ENCODE measurements at places on chromosomes 4 and X.

DNA sequence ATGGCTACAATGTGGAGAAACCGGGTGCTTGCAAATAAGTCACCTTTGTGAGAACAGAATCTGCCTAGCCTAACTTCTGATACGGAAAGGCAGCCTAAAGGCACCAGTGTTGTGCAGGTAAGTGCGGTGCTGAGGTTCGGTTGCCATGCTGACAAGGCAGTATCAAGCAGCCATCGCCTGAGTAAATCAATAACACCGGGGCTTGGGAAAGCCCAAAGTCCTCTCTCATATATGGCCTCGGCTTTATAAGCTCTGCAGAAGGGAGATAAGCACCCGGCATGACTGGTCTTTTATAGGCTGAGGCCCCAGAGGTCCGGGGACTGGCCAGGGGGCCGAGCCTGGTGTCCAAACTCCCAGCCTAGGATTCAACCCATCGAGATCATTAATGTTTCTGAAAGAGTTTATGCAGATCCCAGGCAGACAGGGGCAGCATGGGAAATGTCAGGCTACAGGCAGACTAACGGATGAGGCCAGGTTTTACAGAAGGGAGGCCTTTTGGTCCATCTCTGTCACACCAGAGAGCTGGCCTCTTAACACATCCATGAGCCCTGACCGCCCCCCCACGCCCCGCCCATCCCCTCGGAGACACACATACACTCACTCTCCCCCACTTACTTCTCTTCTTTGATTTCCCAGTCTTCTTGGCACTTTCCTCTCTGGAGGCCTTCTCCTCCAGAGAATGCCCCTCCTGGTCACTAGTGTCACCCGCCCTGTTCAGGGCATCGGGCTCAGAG, 38.5 kb downstream of the ELF4 start:
- DNase-seq = no peak

GRCh38 chr4:86757468-86757867, 91.7 kb downstream of the SLC10A6 start:
- no peak for DNase-seq

GRCh38 chr4:150543042-150543441, 38.9 kb upstream of the MAB21L2 start:
- DNase-seq = no peak

DNA sequence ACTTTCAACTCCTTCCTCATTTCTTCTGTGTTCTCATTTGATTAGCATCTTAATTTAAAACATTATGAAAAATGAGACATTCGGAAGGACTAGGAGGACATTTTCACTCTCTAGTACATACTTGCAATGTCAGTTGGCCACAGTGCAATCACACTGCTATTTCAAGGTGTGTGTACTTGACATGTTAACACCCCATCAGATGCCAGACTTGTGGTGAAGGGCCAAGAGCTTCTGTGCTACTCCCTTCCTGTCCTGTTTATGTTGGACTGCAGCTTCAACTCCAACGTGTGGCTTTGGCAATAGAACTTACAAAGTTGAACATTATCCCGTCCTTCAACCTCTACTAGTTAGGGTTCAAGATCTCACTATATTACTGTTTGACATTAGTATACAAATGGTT, 221.0 kb downstream of the PALLD start:
- DNase-seq = no peak

GRCh38 chr4:1043651-1044468, 32.4 kb downstream of the FGFRL1 start:
- peak; percentile 98 for DNase-seq

GRCh38 chr4:21768349-21769310, 179.9 kb downstream of the KCNIP4 start:
- no peak for DNase-seq

DNA sequence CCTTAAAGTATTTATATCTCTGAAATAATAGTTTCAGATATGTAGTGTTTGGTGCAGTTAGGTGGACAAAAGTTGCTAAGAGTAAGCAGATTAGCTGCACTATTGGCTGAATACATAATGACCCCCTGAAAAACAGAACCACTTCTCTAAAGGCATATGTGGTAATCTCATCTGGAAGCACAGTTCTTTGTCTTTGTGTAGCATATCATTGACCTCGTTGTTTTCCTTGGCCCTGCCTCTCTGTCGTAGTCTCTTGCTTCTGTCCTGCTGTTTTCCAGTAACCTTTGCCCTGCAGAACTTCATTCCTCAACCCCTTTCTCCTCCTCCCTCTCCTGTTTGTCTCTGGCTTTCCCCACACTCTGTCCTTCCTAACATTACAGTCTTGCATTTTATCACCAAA, 41.4 kb downstream of the JADE3 start:
- no peak for DNase-seq

- no peak for DNase-seq
Observed at GRCh38 chr4:1722551-1723118, 1.3 kb downstream of the TACC3 start.

GRCh38 chr4:108589961-108590360, 30.4 kb upstream of the RPL34 start:
- DNase-seq = no peak

DNA sequence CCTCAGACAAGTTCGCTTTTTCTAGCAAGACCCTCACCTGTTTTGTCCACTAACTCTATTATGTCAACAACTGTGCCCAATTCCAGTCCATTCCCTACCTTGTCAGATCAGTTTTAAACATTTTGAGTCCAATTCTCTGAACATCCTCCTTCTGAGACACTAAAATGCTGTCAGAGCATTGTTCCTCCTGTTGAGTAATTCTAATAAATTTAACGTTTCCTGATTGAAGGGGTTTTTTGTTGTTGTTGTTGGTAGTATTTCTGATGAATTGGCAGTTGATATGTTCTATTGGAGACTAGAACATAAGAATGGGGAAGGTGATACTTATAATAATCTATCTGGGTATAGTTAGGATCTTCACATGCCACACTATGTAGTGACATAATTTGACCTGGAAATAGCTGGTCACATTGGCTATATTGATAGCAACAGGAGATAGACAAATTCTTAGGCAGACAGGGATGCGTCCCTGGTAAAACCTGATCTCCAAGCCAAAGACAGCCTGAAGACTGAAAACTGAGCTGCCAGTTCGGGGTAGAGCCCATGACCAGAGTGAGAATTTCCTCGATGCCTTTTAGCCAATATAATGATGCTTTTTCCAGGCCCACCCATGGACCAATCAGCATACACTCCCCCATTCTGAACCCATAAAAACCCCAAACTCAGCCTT, 12.4 kb upstream of the CXCL2 start:
- DNase-seq = no peak

- DNase-seq = no peak
Observed at GRCh38 chr4:143406523-143406922, 69.8 kb downstream of the GAB1 start.

GRCh38 chrX:108447303-108447702, 7.7 kb downstream of the COL4A5 start:
- no peak for DNase-seq

GRCh38 chr4:140027101-140027500, 126.9 kb downstream of the MAML3 start:
- DNase-seq = no peak

GRCh38 chrX:54181202-54181953, 1.7 kb downstream of the FAM120C start:
- DNase-seq = no peak

GRCh38 chrX:46310815-46311497, 234.3 kb downstream of the ZNF674 start:
- DNase-seq = no peak

- DNase-seq = no peak
Observed at GRCh38 chr4:56102601-56103000, 153.9 kb downstream of the CEP135 start.

- DNase-seq = peak; percentile 13
Observed at GRCh38 chr4:150310159-150310895, 232.1 kb downstream of the DCLK2 start.

DNA sequence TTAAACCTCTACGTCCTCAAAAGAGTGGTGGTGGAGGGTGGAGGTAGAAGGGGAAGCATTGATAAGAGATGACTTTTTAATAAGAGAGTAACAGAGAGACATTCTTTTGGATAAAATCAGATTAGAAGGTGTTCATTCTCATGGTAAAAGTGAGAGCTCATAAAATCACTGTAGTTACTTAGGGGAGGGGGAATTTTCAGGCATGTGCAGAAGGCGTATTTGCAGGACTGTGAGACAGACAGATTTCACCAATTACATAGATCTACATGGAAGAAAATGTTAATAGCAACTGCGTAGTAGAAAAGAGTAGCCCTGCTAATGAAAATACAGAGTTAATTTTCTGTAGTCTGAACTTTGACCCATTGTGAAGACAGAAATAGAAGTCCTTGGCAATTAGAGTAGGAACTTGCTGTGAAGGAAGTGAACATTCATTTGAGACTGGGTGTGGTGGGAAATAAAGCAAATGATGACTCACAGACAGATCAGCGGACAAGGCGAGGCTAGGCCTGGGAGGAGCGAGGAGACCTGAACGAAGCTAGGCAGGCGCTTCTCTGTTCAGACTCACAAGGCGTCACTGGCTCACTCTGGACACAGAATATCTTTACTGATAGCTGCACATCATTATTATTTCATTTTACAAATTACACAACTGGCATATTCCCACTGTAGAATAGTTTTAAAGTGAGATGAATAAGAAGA, 57.2 kb upstream of the FAM9C start:
- no peak for DNase-seq

GRCh38 chr4:16516796-16517439, 290.6 kb upstream of the TAPT1 start:
- peak; percentile 58 for DNase-seq

DNA sequence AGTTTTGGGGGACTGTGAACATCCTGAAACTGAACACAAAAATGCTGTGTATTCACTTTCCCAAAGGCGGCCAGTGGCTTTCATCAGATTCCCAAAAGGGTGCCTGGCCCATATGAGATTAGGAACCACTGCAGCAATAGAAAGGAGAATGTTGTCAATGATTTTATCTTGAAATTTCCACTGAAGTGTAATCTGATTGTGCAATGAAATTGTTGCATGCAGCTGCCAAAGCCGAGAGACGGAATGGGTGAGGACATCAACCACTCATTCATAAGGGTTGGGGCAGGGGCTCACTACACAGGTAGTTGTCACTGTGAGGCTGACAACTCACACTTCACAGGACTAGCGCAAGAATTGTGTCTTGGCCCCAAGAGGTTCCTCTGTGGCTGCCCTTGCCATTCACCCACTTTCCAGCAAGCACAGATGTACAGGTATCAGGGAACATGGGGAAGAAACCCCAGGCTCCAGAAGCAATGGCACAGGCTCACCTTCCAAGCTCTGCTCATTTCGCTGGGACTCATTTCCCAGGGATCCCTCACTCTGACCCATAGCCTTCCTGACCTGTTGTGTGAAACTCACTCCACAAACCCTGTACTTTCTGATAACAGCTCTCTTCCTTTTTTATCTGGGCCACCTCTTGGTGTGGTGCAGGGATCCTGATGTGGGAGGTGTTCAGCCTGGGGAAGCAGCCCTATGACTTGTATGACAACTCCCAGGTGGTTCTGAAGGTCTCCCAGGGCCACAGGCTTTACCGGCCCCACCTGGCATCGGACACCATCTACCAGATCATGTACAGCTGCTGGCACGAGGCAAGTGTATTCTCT, 48.8 kb downstream of the BMX start:
- no peak for DNase-seq

DNA sequence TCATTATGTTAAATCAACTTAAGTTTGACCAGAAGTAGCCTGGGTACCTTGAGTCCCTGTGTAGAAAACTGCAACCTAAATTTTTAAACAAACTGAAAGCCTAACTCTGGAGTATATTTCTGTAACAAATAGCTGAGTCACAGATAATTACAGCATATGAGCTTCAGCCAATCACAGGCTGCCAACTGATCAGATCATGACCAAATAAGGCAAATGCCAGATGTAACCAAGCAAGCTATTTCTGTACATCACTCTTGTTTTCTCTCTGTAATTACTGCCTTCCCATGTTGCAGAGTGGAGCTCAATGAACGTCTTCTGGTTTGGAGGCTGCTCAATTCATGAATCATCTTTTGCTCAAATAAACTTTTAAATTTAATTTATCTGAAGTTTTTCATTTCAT, 980.9 kb upstream of the DIAPH2 start:
- peak; percentile 2 for DNase-seq

GRCh38 chrX:38940547-38940946, 139.3 kb downstream of the MID1IP1 start:
- no peak for DNase-seq

DNA sequence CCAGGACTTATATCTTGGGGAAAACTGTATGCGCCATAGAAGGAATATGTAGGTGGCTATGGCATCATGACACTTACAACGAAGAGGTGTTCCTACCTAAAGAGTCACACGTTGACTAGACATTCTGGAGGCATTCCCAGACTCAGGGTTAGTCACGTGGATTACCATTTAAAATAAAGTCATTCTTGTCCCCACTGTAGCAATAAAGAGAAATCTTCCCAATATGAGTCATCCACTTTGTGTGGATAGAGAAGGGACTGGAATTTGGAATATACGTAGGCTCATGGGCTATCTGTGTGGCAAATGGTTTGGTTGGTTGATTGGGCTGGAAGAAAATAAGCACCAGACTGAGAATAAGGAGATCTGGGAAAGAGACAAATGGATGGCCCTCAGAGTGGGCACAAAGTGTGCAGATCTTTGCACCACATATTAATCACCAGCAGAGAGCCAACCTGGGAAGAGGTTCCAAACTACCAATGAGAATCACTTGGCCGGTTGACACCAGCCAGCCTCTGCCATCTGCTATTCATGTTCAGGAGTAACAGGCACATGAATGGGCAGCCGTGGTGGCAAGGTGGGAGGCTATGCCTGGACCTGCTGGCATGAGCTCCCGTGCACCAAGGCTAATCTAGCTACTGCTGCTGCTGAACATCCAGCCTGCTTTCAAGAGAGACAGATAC, 41.0 kb downstream of the MTNR1A start:
- no peak for DNase-seq

GRCh38 chrX:41666251-41666650, 22.5 kb upstream of the GPR34 start:
- DNase-seq = no peak

DNA sequence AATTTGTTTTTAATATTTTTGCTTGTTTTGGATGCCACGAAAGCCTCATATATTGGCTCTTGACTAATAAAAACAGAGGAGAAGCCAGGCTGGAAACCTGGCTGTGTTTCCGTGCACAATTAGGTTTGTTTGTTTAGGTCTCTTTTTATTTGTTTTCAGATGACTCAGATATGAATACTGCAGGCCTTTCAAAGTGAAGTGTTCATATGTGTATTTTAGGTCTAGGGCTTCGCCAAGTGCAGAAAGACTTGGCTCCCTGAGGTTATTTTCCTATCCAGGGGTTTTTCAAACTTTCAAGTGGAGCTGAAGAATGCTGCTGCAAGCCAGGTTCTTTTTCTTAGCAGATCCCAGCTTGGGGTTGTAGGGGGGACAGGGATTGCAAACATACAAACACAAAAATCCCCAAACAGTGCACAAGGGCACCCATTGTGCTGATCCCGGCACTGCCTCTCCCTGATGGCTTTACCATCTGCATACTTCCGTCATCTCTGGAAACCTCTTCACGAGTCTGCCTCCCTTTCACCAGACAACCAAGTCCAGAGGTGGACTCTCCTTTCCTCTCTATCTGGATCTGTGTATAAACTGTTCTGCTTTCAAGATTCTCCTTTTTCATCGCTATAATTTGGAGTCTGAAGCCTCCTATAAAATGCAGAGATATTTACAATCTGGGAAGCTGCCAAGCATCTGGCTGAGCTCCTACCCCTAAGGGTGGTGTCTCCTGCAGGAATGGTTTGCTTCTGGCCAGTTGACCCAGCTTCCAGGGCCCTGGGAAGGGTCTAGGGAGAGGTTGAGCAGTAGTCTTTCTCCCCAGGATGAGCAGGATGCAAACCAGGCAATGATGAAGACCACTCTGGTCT, 108.6 kb downstream of the SMIM20 start:
- DNase-seq = peak; percentile 26
